CD4-positive, alpha-beta T cell treated with Interleukin-15 for 1 hour (primary cell): ENCODE measurements at places on chromosomes 4 and X.

DNA sequence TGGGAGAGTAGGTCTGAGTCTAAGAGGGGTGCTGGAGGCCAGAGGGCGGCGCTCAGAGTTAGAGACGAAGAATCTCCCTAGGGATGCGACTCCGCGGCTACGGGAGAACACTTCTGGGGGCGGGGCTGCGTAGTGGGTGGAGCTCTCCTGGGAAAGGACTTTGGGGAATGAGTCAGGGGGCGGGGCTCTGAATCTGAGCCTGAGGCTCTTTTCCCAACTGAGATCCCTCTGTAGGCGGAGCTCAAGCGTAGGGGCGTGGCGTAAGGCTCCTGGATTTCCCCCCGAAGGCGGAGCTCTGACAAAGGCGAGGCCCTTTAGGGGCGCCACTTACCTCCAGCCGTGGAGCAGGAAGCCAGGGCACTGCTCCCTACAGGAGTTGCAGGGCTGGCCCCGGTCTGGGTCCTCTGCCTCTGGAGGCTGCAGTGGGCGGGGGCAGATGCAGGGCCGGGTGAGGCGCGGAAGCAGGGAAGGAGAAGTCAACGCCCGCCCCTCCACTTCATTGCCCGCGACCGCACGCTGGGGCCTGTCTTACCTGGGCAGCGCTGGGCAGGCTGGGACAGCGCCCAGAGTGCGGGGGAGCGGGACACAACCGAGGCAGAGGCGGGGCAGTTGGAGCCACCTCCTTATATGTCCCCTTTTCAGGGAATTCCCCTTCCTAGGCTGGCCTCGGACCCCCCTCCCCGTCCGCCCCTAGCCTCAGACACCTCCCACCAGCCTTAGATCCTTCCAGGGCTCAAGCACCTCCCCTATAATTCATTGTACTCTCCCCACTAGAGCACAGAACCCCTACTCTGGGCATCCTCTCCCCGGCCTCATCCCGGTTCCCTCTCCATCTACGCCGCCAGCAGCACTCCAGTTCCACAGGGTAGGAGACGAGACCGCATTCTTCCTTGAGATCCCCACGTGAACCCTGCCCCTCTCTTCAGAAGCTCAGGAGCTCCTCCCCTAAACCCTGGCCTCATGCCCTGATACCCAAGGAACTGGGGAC is 1.6 kb downstream of the PRICKLE3 start:
- DNase-seq: no peak

- DNase-seq: no peak
Measured at GRCh38 chrX:37912304-37912703, 64.9 kb upstream of the DYNLT3 start.

GRCh38 chrX:117059848-117060247 is 597.1 kb upstream of the CT83 start:
- DNase-seq: no peak

GRCh38 chr4:57051095-57051494 is 59.1 kb downstream of the IGFBP7 start:
- DNase-seq: no peak

GRCh38 chr4:108834835-108835384 is 72.1 kb upstream of the ETNPPL start:
- no peak for DNase-seq

- peak; percentile 59 for DNase-seq
Measured at GRCh38 chr4:2364654-2365053, 53.8 kb downstream of the ZFYVE28 start.

DNA sequence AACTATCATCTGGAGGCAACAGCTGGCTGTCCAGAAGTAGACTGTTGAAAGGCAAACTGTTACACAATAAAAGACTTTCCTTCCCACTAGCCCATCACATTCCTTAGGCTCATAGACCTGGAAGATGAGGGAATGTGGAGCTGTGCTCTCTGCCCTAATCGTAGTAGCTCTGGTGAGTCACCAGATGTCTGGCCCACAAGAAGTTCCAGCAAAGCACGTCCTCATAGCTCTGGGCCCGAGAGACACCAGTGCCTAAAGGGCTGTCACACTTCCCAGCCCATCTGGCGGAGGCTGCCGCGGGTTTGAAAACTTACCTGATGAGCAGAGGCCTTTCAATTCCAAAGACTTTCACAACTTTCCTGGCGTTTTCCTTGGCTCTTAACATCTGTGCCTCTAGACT is 81.7 kb upstream of the STOX2 start:
- DNase-seq: no peak

GRCh38 chrX:151793886-151794285 is 59.3 kb downstream of the CNGA2 start:
- no peak for DNase-seq

- no peak for DNase-seq
Measured at GRCh38 chrX:107805179-107805578, 20.5 kb upstream of the MID2 start.

GRCh38 chr4:13673167-13673566 is 45.6 kb upstream of the BOD1L1 start:
- DNase-seq: no peak

DNA sequence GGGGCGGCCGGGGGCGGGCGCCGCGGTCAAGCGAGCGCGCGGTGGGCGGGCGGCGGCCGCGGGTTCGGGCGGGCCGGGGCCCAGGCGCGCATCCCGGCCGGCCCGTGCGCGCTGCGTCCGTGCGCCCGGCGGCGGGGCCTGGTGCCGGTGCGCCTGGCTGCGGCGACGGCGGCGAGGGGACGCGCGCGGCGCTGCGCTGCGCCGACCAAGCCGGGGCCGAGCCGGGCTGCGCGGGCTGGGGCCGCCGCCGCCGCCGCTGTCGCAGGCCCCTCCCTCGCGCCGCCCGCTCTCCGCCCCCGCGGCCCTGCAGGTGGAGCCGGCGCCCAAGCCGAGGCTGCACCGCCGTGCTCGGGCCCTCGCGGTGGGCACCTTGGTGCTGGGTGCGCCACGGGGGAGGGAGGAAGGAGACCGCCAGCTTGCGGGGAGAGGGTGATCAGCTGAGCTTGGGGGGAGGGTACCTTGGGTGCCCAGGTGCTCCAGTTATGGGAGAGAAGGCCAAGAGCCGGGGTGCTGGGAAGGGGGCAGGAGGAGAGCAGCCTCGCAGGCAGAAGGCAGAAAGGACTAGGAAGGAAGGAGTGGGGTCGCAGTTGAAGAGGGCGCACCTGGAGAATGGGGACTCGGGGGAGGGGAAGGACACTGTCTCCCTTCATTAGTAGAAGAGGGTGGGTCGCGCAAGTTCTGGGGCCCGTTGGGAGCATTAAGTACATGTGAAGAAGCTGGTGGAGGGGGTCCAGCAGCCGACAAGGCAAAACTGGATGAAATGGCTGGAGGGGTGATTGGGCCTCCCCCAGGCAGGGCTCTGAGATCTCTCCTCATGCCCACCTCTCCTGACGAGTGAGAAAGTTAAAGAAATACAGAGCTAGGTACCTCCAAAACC is at the start of gene PPP2R2C:
PPP2R2C (minus strand) TSS at position 228 of the 877 bp plus-strand sequence. CDS start 385 bp downstream, outside the sequence.
- DNase-seq: no peak

GRCh38 chr4:141131723-141132071 is 1.6 kb downstream of the RNF150 start:
- no peak for DNase-seq

GRCh38 chr4:185711726-185712125 is 100.3 kb downstream of the SORBS2 start:
- no peak for DNase-seq

DNA sequence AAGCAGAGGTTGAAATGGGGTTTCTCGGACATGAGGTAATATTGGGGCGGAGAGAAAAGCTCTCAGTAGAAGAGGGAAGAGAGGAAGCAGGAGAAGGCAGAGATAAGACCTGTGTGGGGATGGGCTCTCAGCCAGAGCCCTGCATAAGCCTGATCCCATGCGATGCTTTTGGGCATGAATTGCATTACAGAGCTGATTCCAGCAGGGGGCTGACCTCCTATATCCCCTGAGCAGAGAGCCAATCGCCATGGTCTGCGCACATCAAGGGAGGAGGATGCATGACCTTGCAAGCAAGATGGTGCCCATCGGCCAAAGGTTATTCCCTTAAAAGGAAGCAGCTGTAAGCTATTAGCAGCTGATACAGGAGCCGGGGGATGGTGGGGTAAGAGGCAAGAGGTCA is 7.6 kb downstream of the ANOS1 start:
- no peak for DNase-seq

GRCh38 chrX:136658151-136658550 is 10.2 kb downstream of the CD40LG start:
- no peak for DNase-seq

- DNase-seq: no peak
Measured at GRCh38 chrX:102067966-102068723, 57.3 kb upstream of the TCEAL2 start.

GRCh38 chr4:156766846-156767245 is 204.8 kb downstream of the PDGFC start:
- DNase-seq: no peak

DNA sequence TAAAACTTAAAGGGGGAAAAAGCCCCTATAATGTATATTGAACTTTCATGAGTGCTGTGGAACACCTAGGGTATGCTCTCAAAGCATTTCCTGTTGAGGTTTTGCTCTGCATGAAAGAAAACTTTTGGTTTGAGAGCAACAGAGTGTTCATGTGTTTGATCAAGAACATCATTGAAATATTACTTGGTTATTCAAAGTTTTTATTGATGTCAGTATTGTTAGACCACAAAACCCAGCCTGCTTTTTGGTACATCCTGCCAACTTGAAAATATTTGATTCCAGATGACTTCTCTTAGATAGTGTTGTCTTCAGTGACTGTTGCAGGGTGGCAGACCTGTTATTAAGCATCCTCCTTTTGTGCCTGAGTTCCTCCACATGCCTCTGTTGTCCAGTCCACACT is 68.0 kb downstream of the N4BP2 start:
- no peak for DNase-seq

DNA sequence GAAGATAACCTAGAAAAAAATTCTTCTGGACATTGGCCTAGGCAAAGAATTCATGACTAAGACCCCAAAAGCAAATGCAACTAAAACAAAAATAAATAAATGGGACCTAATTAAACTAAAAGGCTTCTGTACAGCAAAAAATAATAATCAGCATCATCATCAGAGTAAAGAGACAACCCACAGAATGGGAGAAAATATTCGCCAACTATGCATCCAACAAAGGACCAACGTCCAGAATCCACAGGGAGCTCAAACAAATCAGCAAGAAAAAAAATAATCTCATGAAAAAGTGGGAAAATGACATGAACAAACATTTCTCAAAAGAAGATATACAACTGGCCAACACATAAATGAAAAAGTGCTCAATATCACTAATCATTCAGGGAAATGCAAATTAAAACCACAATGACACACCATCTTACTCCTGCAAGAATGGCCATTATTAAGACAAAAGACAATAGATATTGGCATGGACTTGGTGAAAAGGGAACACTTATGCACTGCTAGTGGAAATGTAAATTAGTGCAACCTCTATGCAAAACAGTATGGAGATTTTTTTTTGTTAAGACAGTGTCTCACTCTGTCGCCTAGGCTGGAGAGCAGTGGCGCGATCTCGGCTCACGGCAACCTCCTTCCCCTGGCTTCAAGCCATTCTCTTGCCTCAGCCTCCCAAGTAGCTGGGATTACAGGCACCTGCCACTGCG is 29.9 kb downstream of the ELF2 start:
- DNase-seq: no peak

DNA sequence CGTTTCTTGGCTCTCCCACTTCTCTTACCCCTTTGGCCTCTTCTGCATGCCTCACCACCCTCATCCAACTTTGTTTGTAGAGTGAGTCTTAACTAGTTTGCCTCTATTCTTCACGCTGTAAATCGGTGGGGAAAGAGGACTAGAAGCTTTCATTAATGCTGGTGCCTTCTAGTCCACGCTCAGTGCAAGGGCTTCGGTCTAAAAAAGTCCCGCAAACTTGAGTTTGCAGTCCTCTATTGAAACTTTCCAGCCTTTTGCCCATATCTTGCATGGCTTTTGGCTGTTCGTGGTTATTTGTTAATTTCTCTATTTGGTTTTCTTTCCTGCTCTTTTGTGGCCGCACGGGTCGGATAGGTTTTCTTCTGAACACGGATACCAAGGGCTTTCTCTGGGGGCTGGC is 868 bp downstream of the DACH2 start:
- DNase-seq: no peak

- DNase-seq: no peak
Measured at GRCh38 chrX:63128509-63128908, 222.6 kb downstream of the SPIN4 start.

DNA sequence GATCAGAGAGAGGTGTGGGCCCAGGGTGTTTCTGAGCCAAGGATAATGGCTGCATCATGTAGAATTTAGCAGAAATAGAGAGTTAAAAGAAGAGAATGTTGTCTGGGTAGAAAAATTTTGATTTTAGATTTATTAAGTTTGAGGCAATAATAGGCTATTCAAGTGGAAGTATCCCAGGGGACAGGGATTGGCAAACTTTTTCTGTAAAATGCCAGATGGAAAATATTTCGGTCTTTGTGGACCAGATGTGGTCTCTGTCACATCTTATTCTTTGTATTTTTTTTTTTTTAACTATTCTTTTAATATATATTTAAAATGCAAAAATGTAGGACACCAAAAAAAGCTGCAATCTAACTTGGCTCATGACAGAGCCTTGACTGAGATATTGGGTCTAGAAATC is 33.1 kb downstream of the IL15 start:
- no peak for DNase-seq

DNA sequence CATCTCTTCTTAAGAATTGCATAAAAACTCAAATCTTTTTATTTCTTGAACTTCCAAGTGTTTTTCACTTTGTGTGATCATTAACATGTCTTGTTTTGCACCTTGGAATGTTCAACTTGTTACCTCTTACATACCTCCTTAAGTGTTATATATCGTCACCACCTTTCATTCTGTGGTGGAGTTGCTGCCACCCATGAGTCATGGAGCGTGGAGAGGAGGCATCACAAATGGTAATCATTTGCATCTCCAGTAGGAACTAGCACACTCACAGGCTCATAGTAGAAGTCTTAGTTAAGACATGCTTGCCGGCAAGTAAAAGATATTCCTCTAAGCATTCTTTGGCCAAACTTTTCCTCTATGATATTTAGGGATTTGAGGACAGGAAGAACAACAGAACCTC is 67.0 kb upstream of the VCX start:
- no peak for DNase-seq

- DNase-seq: no peak
Measured at GRCh38 chr4:159757499-159757898, 654.6 kb downstream of the RAPGEF2 start.

DNA sequence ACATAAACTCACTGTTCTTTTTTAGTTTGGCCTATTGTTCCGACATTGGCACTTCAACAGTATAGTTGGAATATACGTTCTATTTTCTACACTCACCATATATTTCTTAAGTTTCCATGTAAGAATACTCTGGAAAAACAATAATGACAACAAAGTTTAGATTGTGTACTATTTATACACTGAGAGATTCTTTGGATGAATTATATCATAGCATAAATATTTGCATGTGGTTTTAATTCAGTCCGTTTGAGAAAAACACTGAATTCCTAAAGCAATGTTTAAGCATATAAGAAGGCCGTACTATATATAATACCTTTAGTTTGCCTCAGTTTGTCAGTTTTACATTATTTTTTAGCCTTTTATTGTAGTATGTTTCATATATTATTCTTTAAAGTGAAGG is 82.4 kb downstream of the RAP1GDS1 start:
- no peak for DNase-seq
